ENCODE measurements at places on chromosomes 1 and 21.
A peak's percentile ranks its signal among the peaks of the same experiment; 100 is the strongest.

DNA sequence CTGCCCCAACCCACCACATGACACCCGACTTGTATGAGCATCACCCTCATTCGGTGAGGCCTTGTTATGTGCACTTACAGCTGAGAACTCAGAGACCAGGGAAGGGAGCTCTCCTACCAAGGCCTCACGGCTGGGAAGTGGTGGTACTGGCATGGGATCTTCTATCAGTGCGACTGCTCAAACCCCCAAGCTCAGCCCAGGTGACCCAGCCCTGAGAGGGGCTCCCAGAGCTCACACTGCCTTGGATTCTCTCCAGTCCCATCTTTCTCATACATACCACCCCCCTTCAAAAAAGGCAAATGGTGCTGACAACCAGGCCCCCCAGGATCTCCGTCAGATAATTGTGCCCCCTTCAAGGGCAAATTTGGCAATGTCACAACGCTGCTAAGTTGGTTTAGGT lies 777 bp upstream of the PLA2G2F start:
- no peak for DNase-seq

GRCh38 chr1:226487921-226488320 lies 60.6 kb upstream of the STUM start:
- no peak for DNase-seq

DNA sequence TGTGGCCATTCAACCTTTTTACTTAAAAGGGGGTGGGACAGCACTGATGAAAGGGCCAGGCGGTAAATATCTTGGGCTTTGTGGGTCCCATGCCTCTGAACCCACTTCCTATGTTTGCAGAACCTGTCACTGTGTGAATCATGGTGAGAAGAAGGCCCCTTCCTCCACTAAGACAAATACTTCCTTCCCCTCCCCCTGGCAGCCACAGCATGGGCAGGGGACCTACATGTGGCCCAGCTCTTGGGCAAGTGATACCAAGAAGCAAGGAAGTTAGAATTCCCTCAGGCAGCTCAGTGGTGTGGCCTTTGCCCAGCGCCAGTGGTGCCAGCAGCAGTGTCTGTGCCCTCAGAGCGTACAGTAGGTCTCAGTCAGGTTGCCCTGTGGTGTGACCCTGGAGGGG lies 168.6 kb downstream of the TRIM33 start:
- DNase-seq = peak; percentile 11

DNA sequence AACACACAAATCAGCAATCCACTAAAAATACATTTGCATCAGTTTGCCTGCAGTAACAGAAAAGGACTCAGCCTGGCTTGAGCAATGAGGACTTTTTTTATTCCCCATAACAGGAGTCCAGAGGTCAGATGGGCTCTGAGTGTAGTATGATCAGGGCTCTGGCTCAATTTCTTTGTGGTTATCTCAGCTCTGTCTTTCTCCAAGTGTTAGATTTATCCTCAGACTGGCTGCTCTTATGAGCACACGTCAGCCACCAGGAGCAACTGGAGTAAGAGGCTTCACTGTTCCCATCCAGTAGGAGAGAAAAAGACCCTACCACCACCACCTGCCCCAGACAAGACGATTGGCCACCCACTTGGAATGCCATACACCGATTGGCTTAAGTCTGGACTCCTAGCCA lies 36.2 kb upstream of the KLHDC7A start:
- no peak for DNase-seq

- DNase-seq = no peak
Measured at GRCh38 chr1:6093071-6093470, 47.4 kb downstream of the KCNAB2 start.

- no peak for DNase-seq
Measured at GRCh38 chr1:39646232-39647081, 7.0 kb upstream of the HEYL start.

DNA sequence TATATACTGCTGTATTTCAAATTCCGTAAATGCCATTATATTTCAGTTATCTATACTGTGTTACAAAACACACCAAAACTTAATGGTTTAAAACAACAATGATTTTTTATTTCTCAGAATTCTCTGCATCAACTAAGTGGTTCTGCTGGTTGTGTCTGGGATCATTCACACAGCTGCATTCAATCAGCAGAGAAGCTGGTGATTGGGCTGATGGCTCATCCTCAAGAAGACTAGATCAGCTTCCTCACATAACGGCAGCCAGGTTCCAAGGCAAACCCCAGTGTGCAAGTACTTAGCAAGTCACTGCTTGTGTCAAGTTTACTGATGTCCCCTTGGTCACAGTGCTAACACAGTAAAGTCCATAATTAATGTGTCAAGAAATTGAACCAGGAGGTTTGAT lies 86.3 kb upstream of the VANGL1 start:
- DNase-seq = no peak

- no peak for DNase-seq
Measured at GRCh38 chr1:5936621-5937372, 55.4 kb downstream of the NPHP4 start.

DNA sequence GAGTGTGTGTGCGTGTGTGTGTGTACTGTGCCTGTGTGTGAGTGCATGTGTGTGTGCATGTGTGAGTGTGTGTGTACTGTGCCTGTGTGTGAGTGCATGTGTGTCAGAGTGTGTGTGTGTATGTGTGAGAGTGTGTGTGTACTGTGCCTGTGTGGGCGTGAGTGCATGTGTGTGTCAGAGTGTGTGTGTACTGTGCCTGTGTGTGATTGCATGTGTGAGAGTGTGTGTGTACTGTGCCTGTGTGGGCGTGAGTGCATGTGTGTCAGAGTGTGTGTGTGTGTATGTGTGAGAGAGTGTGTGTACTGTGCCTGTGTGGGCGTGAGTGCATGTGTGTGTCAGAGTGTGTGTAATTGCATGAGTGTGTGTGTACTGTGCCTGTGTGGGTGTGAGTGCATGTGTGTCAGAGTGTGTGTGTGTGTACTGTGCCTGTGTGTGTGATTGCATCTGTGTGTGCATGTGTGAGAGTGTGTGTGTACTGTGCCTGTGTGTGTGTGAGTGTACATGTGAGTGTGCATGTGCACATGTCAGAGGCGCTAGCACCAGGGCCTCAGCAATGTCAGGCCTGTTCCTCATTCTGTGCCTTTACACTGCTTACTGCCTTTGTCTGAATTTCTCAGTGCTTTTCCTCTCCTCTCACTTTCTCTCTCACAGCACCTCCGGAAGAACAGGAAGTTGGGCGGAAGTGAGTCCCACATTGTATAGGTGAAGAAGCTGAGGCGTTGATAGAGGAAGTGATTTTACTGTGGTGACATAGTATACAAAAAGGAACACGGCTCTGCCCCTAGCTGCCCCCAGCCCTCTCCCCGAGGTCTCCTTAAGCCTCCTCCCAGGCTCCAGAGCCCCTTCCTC lies 4.9 kb downstream of the SLC5A9 start:
- no peak for DNase-seq

DNA sequence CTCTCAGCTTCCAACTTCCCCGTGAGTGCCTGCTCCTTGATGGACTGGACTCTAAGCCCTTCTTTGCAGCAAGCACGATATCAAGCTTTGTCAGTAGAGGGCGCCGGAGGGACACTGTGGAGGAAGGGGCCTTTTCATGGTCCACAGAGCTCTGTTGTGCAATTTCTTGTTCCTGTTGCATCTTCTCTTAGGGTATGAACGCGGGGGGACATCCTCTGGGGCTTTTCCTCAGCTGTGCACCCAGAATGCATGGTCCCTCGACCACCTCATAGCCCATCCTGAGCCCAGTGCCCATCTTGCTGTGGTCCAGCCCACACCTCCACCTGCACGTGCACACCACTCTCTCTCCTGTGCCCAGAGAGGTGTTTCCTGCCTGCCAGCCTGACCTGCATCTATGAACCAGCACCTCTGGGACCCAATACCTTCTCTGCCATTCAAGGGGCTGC lies 556.8 kb downstream of the PTPRU start:
- no peak for DNase-seq

- DNase-seq = no peak
Measured at GRCh38 chr1:201399352-201400126, 415 bp upstream of the LAD1 start.

DNA sequence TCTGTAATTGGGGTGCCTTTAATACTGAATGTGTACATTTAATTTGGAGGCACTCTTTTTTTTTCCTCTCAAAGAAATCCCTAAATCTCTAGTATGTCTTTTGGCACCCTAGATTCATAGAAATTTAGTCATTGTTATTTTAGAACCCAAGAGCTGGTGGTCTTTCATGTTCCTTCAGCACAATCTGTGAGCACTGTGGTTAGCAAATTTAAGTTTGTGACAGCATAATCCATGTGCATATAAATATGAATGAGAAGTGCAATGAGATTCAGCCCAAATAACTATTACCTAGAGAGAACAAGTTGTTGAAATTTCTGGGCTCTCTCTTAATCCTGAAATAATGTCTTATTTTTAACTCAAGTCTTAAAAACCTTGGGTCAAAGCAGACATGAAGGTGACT lies 4.5 kb downstream of the PPP1R8 start:
- no peak for DNase-seq

- no peak for DNase-seq
Measured at GRCh38 chr21:30268608-30269197, 14.0 kb downstream of the KRTAP24-1 start.

DNA sequence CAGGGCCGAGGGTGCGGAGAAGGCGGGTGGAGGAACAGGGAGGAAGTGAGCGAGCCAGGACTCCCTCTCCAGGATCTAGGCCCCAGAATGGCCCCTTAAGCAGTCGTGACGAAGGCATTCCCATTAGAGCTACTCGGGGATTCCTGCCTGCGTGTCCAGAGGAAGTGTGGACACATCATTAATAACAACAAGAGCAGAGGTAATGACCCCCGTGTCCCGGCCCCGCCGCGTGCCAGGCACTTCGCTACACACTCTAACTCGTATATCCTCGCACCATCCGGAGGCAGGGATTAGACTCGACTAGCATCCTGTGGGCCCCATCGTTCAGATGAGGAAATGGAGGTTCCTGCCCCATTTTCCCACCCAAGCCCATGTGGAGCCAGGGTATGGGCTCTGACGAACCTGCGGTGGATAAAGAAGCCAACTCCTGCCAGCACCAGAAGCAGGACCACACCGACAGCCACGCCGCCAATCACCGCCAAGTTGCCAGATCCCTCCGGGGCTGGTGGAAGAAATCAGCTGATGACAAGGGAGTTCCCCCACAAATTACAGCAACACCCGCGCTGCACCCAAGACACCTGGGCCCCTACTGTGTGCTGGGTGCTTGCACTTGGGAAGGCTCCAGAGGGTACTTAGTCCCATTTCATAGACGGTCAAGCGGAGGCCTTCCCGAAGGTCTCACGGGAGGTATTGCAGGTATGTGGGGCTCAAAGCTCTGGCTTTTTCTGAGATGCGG lies 21.6 kb downstream of the EPHA2 start:
- DNase-seq = no peak

All from stimulated activated CD8-positive, alpha-beta memory T cell treated with anti-CD3 and anti-CD28 coated beads, Interleukin-7, amount 100 ng/mL, for 1 hour (primary cell).